ENCODE measurements at places on chromosomes 12 and 14.

- DNase-seq: no peak
Measured at GRCh38 chr14:37172024-37172869, at the start of gene SLC25A21. SLC25A21 (minus strand) TSS chr14:37172606.

- DNase-seq: no peak
Measured at GRCh38 chr12:66960704-66961690, 282.1 kb upstream of the GRIP1 start.

DNA sequence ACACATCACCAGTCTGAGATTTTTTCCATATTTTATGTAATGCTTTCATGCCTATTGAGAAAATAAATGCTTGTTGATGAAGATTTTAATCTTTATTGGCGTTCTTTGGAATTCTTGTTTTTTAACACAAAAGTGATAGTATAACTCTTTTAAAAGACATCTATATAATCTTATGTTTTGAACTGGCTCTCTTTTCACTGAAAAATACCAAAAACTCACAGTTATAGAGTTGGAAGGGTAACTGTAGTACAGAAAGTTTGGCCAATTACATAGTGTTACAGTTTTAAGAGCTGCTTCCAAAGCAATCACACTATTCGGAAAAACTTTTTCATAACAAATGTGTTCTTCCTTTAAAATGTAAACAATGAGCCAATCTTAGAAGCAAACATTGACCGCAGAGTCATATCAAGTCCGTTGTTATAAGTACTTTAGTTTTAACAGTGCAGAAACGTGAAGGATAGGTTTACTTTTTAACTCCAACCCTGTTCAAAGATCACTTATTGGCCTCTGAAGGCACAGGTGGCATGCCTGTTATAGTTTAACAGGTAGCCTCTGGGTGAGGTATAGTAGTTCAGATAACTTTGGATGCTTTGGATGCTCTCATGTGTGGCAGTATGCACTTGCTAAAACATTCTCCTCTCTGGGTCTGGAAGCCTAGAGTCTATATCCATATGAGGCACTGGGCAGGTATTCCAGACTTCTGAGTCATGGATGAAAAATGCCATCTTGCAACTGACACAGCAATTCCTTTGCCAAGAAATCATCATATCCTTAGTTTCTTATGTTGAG lies 12.1 kb upstream of the NTN4 start:
- DNase-seq: no peak

DNA sequence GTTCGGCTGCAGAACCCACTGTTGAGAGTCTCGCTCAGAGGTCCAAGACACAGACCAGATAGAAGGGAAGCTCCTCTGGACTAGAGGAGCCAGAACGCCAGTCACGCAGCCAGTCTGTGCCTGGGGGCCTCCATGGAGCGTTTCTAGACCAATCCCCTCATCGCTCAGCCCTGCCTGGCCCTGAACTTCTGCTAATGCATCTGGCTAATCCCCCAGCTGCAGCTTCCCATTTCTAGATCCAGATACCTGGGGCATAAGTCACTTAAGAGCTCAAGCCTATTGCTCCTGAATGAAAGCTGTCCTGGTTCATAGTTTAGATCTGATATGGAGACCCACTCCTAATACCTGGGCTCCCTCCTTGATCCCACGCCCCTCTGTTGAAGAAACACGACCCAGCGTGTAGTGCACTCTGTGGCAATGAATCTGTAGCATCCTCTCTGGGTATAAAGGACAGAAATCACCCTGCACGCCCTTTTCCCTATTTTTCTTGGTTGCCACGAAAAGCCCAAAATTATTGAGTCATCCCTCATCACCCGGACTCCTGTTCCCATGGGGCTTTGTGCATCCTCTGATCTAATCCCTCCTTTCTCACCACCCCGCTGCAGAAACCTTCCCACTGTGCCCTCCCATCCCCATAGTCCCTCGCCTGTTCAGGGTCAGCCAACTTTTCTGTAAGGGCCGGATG lies 341.6 kb upstream of the FKBP4 start:
- DNase-seq: no peak

DNA sequence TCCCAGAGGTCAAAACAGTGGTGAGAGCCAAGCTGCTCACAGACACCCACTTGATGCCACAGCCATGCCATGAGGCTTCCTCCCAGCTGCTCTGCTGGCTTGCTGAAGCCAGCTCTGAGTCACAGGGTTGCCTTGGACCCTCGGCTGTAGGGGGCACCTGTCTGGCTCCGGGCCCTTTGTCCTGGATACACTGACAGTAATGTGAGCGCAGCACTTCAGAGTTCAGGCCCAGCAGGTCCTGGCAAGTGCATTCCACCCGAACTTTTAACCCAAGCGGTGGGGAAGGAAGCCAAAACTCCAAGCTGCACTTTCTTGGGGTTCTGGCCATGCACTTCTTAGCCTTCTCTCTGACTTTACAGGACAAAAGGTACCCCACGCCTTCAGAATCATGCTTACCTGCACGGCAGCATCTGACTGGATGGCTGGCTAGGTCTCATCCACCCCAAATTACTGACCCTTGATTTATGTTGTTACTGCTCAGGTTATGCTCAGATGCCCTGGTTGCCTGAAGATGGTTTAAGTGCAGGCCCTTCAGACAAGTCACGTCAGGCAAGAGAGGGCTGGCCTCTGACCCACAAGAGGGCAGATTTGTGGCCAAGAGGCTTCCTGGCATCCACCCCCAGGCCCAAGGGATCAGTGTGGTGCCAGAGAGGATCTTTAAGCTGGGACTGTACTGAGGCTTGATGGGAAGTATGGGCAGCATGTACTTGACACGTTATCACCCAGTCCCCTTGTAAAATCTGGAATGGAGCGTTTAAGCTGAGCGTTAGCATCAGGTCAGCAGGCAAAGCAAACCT lies 24.8 kb downstream of the SLC25A29 start:
- DNase-seq: no peak

DNA sequence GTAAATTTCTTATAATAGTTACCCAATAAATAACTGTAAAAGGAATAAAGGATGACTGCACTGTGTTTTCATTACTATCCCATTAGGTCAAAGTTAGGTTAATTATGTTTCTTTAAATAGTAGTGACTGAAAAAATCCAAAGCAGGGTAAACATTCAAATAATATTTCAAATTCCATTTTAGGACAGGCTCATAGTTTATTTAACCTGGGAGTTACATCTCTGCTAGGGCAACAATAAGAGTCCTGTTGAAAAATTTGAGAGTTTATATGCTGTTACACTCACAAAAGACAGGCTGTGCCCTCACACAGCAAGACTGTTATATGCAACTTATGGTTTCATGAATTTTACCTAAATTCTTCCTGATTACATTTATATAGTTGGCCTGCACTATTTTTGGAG lies 8.0 kb downstream of the ERP27 start:
- DNase-seq: no peak

DNA sequence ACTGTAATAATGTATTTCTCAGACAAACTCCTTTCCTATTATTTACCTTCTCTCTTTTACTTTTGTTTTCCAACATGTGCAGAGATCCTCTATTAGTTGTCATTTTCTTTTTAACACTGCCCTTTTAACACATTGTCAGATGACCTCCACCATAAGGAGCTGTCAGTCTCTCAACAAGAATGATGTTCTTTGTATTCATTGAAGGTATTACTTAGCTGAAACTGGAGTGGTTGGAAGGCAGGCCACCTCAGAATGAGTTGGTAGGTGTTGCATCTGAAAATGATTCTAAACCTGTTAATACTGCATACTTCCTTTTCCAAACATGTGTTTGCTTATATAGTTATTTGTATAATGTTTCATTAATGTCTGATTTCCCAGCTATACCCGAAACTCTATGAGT lies 16.9 kb downstream of the TMEM117 start:
- DNase-seq: no peak

DNA sequence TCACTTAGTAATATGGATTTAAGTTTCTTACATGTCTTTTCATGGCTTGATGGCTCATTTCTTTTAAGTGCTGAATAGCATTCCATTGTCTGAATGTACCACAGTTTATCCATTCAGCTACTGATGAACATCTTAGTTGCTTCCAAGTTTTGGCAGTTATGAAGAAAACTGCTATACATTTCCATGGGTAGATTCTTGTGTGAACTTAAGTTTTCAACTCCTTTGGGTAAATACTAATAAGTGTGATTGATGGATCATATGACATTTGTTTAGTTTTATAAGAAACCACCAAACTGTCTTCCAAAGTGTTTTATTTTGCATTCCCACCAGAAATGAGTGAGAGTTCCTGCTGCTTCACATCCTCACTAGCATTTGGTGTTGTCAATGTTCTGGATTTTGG lies 119.2 kb downstream of the NAV3 start:
- no peak for DNase-seq

GRCh38 chr14:49879646-49880204 lies 13.2 kb upstream of the ARF6 start:
- DNase-seq: peak; percentile 40
